ENCODE measurements at places on chromosomes 2 and 18.

DNA sequence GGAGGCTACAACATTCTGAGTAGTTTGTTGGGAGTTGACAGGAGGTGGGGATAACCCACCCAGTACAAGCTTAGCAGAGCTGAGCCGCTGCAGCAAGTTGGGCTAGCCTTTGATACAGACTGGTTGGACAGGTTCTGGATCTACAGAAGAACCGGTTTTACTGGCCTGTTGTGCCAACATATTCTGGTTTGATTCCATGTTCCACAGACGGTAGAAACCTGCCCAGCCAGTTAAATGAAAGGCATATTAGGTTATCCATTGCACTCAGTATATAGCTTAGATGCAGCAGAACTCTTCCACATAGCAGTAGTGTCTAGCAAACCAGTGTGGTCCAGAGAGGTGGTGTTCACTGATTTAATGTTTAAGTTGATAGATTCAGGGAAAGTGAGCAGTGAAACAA is 19.3 kb upstream of the RBBP8 start:
- no peak for DNase-seq

- DNase-seq = peak; percentile 24
These were observed 82.2 kb downstream of the CHRNA1 start for GRCh38 chr2:174682007-174682577.

DNA sequence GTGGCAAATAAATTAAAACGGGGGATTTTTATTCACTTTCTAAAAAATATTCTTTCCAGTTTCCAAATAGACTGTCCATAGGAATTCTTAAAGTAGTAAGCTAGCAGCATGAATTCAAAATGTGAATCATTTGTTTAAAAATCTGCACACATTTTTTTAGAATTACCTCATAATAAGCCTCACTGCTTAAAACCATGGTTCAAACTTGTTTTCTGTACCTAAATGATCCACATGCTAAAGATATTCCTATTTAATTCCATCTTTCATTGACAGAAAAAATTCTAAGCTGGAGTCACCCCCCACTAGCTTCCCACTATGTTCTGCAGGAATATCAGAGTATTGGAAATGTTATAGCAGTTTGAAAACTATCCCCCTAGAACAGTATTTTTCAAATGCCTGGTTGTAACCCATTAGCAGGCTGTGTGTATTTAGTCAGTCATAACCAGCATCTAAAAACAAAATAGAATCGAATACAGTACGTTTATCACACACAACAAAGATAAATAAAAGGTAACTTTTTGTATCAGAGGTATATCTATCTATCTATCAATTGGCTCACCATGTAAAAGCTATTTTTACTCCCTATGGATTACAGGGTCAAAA is 11.2 kb upstream of the IKZF2 start:
- DNase-seq = no peak

DNA sequence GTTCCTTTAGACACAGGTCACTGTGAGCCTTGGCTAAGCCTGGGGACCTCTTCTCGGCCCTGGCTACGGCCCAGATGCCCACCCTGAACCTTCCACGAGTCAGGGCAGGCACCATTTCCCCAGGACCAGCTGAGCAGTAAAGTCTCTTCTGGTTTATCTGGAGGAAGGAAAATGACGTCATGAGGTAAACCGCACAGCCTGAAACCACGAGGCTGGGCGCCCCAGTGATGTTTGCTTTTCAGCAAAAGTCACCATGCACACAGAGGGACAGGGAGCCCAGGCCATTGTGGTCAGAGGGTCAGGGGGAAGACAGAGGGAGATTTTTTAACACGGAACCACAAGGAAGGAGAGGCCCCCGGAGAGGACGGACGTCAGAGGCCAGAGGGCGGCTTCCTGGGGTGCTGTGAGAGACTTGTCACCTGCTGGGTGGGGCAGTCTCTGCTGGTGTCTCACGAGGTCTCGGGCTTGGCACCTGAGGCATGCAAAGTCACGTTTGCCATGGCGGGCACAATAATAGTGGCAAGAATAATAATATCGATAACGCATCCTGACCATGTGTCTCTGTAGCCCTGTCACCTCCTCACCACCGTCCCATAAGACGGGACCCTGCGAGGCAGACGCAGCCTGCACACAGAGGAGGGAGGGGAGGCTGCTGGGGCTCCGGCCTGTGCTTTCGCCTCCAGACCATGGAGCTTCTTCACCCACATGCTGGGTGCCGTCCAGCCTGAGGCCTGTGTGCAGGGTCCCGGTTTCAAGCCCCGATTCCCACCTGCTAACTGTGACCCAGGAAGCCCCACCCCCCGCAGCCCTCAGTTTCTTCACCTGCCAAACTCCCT is 33.2 kb upstream of the FOSL2 start:
- peak; percentile 82 for DNase-seq

DNA sequence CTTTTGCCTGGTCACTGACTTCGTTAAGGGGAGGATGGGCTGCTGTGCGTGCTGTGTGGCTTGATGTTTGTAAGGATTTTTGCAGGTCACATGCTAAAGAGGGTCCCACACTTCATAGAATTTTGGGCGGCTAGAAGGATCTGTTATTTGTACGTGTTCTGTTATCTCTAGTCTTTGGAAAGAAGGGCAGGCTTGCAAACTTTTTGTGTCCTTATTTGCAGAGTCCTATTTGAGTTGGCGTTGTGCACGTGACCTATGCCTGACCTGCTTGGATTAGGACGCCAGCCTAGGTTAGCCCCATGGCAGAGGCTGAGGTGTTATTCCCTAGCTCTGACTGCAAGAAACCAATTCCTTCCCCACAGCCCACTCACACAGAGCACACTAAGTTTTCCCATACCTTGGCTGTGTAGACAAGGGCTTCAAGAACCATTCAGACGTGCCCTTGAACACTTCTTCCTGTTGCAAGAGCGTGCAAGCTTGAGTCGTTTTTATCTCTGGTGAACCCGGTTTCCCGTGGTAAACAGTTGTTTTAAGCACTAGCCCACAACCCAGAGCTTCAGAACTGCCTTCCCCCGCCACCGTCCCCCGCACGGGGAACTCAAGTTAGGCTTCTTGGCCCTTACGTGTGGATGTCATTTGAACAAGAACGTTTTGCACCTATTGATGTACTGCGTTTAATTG is 94.6 kb downstream of the LDLRAD4 start:
- DNase-seq = no peak

- DNase-seq = no peak
These were observed 45.1 kb downstream of the PIEZO2 start for GRCh38 chr18:11104307-11104706.

DNA sequence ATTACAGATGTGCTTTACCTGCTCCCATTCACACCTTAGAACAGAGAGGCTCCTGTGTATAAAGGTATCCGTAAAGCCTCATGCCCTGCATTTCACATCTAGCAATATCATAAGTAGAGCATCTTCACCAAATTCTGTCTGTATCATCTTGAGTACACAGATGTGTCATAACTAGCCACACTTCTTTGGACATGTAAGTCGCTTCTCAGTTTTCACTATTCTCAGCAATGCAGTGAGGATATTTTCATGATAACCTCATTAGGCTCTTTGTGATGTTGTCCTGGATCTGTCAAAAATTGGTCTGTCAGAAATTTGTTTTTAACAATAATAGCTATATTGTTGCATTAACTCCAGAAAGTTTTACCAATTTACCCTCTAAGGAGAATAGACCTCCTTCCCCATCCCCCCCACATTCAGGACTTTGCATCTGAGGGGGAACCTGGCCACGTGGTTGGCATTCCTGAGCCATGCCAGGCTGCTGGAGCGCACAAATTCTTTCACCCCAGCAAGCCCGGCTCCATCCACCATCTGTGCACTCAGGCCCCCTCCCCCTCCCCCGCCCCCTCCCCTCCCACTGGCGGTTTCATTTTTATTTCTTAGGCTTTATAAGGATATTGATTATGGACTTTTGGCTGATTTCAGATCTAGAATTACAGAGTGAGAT is 34.1 kb downstream of the AGAP1 start:
- DNase-seq = no peak

DNA sequence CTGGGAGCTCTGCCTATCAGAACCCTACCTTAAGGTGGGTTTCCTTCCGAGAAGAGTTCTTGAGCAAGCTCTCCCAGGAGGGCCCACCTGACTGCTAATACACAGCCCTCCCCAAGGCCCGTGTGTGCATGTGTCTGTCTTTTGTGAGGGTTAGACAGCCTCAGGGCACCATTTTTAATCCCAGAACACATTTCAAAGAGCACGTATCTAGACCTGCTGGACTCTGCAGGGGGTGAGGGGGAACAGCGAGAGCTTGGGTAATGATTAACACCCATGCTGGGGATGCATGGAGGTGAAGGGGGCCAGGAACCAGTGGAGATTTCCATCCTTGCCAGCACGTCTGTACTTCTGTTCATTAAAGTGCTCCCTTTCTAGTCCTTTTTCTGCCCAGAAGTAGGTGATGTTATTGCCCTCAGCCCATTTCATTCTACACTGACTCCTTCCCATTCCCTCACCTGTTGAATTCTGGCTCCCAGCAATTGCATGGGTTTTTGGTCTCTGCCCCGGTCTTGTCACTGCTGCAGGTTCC is 6.5 kb downstream of the TMEM37 start:
- no peak for DNase-seq

GRCh38 chr2:163601377-163601776 is 134.4 kb downstream of the FIGN start:
- no peak for DNase-seq

GRCh38 chr2:181483876-181484275 is 26.7 kb downstream of the ITGA4 start:
- DNase-seq = no peak

DNA sequence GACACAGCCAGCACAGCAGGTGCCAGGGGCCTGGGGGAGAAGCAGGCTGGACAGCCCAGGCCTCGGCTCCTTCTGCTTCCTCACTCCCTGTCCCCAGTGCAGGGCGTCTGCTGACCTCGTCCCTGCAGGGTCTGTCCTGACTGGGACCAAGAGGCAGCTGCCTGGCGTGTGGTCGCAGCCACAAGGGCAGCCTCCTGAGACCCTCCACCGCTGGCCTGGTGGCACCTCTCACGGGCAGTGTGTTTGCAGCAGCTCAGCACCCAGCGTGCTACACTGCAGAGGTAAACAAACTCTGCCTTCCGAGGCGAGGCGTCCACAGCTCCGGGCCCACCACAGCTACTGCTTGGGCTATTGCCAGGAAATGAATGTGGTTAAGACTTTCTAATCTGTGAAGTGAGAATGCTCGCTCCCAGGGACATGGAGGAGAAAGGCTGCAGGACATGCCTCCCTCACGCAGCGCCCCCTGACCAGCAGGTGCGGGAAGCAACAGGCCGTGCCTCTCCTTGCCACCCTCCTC is 46.1 kb upstream of the HPCAL1 start:
- no peak for DNase-seq

- no peak for DNase-seq
These were observed 221.4 kb downstream of the ACTR3 start for GRCh38 chr2:114111329-114111728.

- DNase-seq = no peak
These were observed 8.7 kb downstream of the MAL start for GRCh38 chr2:95034221-95034620.

GRCh38 chr2:108228006-108228405 is 11.8 kb upstream of the SULT1C3 start:
- DNase-seq = no peak

DNA sequence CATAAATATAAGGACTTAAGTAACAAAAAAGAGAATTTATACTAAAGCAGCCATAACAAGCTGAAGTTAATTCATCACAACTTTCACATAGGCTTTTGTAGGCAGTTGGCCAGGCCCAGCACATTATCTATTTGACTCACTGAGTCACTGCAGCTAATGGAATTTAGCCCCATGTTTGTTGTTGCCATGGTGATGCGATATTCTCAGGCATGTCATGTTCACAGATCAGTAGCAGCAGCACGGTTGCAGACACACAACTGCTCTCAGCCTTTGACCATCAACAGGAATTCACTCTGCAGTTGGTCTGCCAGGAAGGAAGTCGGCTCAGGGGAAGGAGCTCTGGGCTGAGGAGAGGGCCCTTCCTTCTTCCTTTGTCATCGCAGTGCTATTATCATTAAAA is 639.8 kb downstream of the TMEM182 start:
- no peak for DNase-seq

DNA sequence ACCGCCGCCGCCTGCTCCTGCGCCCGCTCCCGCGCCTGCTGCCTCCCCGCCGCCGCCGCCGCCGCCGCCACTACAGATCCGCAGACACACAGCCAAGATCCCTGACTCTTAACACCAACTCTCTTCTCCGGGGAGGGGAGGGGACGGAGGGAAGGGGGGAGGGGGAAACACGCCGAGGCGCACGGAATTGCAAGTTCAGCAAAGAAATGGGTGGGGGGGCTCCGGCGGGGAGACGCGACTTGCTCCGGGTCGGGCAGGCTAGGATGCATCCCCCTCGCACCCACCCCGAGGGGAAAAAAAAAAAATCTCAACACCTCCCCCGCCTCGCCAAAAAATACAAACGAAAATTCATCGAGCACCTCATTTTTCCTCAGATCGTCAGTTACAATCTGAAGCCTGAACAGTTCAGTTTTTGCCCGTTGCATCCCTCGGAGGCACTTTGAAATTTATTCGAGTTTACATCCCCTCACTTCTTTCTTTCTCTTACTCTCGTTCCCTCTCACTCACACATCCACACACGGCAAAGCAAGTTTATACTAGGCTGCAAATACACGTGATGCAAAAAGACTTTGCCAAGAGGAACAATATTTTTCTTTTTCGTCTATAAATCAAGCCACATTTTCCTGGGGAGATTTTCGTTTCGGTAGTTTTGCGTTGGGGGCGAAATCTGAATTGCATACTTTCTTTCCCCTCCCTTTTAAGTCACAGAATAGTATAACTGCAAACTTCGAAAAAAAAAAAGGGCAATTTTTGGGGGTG is at the start of gene TCF4:
TCF4 (minus strand) TSS at position 82 of the 759 bp plus-strand sequence. CDS start 1,076 bp downstream, outside the sequence.
- no peak for DNase-seq

- DNase-seq = no peak
These were observed 7.2 kb upstream of the SNTG2 start for GRCh38 chr2:943461-943797.

- DNase-seq = no peak
These were observed 12.8 kb downstream of the PXDN start for GRCh38 chr2:1731447-1731962.

DNA sequence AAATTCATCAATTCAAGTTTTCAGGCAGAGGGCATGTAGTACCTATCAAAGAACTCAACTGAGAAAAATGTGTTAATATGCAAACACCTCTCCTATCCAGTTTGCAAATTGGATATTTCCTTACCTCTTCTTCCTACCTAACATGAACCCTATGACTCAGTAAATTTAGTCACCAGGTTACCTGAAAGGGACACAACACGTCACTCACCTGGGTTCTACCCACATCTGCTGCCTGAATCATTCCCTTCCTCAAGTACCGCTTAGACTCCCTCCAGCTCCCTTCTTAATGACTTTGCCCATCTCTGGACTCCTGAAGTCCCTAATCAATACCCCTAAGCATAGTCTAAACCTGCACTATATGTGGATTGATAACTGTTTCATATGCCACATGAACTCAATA is 10.4 kb downstream of the ANKRD44 start:
- DNase-seq = peak; percentile 49

Measured in CD4-positive, alpha-beta T cell treated with Interleukin-2 at 100 ng/mL for 4 hours (primary cell).